ENCODE measurements at places on chromosomes 16 and 17. TPM values are rescaled to one million over a fixed set of nuclear protein-coding genes. Genes with fewer than 3 reads are reported as not detected.
A peak's percentile ranks its signal among the peaks of the same experiment; 100 is the strongest.

DNA sequence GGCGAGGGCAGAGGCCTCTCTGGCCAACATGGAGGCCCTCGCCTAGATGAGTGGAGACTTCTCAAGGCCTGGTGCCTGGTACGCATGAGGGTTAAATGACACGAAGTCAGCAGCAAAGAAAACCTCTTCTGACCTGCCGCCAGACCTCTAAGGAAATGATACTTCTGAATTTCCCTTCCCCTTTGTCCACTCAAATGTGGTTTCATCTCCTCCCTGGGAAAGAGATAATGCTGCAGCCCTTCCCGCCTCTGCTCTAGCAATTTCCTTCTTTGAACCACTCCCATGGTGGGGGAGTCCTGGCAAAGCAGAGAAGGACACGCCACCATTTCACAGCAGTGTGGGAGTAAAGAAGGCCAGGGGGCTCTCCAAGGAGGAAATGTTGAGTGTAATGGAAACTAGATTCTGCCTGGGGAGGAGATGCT, 65.7 kb upstream of the BCAR1 start:
- no peak for DNase-seq

- peak; percentile 60 for DNase-seq
These were observed 780 bp upstream of the DCAKD start for GRCh38 chr17:45052052-45052772.

DNA sequence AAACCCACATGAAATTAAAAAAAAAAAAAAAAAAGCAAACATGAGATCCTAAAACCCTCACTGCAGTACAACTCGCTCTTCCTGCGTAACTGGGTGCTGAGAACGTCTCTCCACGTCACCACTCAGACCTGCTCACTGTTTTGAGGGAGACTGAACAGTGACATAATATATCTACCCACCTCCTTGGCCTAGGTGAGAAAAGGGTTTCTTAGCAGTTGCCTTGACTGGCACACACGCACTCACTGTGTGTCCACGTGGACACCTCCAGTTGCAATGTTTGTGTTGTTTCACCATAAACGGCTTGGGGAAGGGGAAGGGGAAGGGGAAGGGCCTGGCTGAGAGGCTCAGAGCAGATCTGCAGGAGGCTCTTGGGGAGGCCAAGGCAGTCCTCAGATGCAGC, 32.0 kb downstream of the FANCA start:
- DNase-seq: no peak

- no peak for DNase-seq
These were observed 2.8 kb downstream of the CCL22 start for GRCh38 chr16:57361404-57361803.

GRCh38 chr17:32588135-32588534, 101.3 kb downstream of the CDK5R1 start:
- no peak for DNase-seq

DNA sequence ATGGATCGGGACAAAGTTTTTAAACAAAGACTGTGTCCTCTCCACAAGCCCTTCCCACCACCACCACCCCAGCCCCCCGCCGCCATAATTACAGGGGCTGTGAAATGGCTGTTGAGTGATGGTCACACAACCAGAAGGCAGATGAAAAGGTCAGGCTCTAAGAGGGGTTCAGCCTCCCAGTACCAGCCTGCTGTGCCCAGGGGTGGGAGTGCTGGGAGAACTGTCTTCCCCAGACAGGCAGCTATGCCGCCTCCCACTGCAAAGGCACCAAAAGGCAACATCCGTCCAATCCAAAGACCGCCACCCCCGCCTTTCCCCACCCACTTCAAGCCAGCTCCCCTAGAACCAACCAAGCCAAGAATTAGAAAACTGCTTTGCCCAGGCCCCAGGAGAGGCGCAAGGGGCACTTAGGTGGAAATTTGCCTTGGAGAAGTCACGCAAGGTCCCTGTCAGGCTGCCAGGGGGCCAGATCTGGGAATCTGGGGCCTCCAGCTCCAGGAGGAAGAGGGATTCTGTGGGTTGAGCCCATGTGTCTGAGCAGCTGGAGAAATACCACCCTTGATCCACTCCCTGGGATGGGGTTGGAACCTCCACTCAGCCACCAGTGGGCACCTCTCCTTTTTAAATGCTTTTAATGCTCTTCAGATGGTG, 14.4 kb downstream of the CARHSP1 start:
- no peak for DNase-seq

DNA sequence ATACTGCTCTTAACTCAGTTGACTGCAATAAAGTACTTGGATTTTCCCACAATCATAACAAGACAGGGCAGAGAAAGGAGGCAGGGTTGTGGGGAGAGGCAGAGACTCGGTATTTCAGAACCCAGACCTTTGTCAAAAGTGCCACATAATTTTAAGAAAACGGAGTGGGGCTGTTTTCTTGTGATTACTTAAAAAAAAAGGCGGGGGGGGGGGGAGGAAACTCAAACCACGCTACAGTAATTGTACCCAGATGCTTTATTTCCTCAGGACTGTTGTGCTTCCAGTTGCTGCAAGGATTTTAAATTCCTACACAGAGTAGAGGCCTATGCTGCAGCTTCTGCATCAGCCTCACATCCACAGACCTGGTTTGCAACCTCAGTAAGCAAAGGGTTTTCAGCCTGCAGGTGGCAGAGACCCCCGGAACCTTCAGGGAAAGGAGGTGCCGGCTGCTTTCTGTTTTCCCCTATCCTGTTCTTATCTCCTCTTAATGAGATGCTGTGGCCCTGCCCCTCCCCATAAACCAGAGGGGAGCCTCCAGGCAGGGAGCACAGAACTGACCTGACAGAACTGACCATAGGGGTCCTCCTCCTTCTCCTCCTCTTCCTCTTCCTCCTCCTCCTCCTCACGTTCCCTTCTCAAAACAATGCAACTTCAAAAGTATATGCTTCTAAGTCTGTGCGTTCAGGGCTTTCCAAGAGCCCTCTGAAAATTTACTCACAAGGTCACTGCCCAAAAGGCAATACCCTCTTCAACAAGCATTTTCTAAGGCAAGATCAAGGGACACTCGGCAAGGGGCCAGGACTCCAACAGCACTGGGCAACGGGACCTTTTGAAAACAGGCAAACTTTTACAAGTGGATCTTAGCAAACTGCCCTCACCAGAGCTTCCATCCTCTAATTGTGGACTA, 7.5 kb downstream of the AXIN2 start:
- no peak for DNase-seq

DNA sequence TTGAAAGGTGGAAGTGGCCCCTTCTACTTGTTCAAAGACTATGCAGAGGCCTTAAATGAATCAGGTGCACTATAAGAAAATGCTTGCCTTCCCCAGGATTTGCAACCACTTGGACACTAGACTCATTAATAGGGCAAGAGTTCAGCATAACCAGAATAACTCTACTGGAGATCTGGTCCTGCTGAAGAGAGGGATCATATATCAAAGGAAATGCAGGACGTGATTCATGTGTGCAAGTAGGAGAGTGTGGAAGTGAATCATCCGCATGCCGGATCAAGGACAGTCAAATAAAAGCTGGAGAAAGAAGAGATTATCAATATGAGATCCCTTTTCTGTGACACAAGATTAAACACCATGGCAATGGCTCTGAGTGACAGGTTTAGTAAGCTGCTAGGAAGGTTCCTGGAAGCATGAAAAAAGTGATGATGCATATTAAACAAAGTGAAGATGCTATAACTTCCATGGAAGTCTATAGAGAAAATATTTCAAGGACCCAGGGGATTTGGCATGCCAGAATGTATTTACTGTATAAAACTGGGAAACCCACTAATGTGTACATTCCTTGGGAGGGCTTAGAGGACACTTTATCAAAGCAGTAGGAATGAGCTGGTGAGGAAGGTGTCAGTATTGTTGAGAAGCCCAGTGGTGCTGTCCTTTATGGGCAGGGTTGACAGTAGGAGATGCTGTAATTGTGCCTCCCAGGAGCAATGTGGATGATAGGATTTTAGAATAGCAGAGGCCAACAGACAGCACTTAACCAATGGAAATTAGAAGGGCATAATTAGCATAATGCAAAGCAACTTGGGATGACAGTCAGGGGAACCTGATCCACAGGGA, 133.1 kb downstream of the ABCA8 start:
- DNase-seq: peak; percentile 79

DNA sequence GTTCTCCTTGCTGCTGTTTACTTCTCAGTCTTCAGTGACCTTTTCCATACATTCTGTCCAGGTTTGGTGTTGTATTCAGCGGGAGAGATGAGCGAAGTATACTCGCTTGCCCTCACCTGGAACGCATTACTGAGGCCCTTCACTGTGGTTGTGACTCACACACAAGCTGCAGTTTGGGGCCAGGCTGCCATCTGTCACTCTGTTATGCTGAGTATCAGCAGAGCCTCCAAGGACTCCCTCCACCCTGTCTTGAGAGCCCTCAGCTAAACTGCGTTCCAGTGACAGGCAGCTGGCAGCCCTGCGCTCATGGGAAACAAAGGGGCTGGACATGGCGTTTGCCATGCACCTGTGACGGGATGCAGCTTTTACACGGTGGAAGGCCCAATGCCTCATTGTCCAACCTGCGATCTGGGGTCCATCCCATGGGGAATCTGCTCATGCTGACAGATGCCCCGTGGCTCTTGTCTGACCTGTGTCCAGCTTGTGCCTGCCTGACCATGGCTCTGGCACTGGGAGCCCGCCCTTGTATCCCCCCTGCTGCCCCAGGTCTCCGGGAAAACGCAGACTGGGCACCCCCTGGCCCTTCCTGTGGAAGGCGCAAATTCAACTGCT, 6.5 kb upstream of the ZNF778 start:
- no peak for DNase-seq

DNA sequence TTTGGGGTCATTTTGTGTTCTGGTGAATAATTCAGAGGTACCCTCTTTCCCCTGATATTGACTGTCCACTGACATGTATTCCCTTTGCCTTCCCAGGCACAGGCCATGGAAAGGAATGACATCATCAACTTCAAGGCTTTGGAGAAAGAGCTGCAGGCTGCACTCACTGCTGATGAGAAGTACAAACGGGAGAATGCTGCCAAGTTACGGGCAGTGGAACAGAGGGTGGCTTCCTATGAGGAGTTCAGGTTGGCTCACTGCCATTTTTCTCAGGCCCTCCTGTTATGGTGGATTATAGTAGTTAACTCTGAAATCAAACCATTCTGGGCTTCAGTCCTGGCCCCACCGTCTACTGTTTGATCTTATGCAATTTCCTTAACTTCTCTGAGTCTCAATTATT, 1.6 kb upstream of the EFTUD2 start:
- peak; percentile 94 for DNase-seq

GRCh38 chr17:41118721-41119120, 548 bp upstream of the KRTAP4-11 start:
- no peak for DNase-seq

DNA sequence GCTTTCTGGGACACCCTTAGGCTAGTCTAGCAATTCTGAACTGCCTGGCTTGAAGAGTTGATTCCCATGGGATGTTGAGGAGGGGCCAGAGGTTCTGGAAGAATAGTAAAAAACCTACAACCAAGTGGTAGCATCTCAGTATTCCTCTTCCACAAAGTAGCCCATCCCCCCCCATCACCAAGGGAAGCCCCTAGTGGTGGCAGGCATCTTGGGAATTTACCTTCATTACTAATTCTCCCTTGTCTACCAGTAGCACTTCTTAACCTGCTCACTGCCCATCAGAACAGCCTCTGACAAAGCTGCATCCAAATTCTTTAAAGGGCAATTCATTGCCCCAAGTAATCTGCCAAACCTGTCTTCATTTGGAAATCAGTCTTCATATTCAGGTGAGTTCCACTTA, 12.8 kb upstream of the RAB11FIP4 start:
- no peak for DNase-seq

DNA sequence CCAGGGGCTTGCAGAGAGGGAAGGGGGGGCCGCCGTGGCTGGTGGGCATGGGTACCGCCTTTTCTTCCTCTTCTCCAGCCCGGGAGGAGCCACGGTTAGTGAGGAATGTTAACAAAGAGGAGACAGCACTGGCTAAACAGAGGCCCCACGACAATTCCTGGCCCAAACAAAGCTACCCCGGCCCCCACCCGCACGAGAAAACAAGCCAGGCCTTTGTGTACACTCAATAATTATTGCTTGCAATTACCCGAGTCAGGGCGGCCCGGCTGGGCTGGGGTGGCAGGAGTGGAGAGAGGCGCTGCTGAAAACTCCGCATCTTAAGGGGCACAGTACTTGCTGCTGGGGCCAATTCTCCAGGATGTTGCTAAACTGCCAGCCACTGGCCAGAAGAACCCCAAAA, 56.4 kb downstream of the IRX5 start:
- DNase-seq: no peak

DNA sequence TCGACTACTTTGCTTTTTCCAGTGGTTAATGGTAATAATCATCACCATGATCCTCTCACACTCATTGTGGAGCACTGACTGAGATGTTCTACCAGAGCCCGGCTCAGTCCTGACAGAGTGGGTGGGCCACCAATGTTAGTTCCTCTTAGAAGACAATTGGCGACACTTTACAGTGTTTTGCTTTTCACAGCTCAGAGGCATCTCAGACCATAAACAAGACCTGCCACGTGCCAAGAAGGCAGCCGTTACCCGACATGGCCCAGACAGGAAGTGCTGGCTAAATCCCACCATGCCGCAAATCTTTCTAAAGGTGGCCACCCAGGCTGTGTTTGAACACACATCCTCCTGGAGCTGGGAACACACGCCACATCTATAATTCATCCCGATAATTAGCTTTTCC, 103.7 kb downstream of the XYLT1 start:
- no peak for DNase-seq

DNA sequence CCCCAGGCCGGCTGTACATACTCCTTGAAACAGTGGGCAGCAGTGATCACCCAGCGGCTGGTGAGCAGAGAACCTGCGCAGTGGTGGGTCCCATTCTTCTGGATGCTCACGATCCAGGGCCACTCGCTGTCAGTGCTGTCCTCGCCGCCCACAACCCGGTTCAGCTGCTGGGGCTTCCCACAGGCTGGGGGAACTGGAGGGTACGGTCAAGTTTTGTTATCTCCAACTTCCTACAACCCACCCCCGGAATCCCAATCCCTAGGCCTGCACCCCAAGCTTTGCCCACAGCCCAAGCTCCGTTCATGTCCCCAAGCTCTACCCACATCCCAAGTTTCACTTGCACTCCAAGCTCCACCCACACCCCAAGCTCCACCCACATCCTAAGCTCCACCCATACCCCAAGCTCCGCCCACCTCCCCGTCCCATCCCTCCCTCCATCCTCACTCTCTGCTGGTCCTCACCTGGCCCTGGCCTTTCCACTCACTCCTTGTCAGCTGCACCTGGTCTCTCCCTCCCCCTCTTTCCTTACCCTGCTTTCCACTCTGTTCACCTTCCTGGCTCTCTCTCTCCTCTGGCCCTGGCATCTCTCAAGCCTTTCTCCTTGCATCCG, 1.8 kb downstream of the PRSS22 start:
- DNase-seq: no peak

DNA sequence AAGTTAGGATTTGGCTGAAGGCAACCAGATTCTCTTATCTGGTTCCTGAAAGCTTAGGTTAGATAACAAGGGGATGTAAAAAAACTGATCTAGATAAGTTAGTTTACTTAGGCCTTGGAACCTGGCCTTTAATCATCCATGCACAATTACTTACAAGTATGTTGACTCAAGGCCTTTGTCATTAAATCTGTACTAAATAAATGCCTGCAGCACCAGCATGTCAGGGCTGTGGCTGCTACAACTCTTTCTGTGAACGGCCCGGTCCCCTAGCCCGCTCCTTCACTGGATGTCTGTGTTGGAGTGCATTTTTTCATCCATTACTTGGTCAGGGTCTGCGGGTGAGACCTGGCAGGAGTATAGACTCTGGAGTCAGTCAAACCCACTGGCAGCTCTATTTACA, 48.4 kb upstream of the ALDH3A1 start:
- DNase-seq: no peak

The EME1 gene
- 6.3 TPM for total RNA-seq

The GLTPD2 gene
- total RNA-seq: not detected

The PLA2G10 gene
- total RNA-seq: not detected

The FOXF1 gene
- 8.9 TPM for total RNA-seq

The OTOP2 gene
- not detected for total RNA-seq

Data from MG63 (cell line).